ENCODE measurements at places on chromosomes 2 and 18.

DNA sequence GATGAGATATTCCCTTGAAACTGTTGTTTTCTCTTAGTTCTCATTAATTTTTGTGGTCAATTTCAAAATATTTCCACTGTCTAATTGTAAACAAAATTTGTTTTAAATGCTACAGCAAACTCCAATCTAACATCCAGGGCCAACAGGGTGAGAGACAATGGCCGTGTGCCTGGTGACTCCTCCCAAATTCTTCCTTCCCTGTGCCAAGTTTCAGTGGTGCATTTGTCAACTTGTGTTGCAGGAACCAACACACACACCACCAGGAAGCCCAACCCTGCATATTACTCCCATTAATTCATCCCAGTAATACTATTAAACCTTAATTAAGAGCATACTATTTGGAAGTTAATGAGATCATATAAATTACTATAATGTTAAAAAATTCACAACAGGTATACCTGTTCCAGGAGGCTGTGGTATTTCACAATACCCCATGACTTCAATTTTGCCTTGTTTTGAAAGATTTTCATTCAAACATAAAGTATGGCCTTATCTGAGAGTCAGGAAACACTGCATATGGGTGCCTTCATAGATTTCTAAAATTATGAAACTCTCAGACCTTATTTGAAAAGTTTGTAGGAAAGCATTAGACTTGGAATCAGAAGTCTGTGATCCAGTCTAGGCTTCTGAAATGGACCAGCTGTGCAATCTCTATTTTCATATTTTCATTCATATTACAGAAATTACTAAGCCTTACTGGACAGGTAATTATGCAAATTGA lies 1.1 kb downstream of the SERPINB2 start:
- DNase-seq: no peak

GRCh38 chr2:112692918-112693317 lies 27.9 kb upstream of the NT5DC4 start:
- no peak for DNase-seq

- DNase-seq: no peak
Observed at GRCh38 chr18:36388310-36388709, 90.8 kb downstream of the FHOD3 start.

GRCh38 chr2:234071664-234072063 lies 21.2 kb downstream of the SPP2 start:
- DNase-seq: no peak
